ENCODE measurements at places on chromosomes 5 and 9.

DNA sequence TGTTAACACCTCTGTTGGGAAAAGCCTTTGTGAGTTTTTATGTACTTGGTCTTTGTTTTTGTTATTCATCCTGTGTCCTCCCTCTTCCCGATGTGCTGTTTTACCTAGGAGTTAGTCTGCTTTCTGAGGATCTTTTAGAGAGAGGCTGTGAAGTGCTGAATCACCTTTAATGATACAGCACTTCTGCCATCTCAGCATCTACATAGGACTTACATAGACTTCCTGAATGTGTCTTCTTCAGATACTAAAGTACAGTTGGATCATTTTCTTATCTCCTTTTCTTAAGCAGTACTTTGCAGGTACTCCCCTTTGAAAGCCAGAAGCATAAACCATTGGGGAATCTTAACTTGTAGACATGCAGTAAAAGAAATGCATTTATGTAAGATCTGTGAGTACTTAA is 31.5 kb downstream of the OTULIN start:
- no peak for DNase-seq

DNA sequence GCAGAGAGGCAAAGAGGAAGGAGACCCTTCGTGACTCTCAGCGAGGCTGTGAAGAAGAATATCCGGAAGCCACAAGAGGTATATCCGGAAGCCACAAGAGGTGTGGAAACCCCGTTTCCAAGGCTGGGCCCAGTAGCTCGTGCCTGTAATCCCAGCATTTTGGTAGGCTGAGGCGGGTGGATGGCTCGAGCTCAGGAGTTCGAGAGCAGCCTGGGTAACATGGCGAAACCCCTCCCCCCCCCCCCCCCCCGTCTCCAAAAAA is 612 bp upstream of the BBLN start:
- no peak for DNase-seq

- DNase-seq, result no peak
These were observed 121.8 kb downstream of the CAVIN4 start for GRCh38 chr9:100699668-100700067.

DNA sequence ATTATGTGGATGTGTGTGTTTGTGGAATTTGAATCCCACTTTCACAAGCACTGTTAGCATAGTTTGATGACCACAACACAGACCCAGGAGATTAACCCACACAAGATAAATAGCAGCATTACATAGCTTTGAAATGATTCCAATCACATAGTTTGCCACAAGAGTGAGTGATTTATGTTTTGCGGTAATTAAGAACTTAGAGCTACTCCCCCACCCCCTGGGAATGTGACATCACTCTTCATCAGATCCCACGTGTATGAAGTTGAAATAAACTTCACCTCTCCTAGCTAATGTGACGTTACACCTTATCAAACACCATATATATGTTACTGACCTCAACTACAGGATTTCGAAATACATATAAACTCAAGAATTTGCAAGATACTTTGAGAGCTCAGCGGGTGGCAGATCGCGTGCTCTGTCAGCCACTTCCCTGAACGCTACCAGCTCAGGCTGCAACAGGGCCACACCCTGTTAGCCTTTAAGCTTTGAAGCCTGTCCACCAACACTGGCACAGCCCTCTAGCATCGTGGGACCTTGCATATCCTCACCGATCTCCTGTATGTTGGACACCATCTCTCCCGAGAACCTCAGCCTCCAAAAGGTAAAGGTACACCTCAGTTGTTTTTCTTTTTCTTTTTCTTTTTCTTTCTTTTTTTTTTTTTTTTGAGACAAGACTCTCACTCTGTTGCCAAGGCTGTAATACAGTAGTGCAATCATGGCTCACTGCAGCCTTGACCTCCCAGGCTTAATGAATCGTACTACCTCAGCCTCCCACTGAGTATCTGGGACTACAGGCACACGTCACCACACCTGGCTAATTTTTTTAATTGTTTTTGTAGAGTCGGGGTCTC is 1.7 kb upstream of the AGTPBP1 start:
- DNase-seq, result no peak

DNA sequence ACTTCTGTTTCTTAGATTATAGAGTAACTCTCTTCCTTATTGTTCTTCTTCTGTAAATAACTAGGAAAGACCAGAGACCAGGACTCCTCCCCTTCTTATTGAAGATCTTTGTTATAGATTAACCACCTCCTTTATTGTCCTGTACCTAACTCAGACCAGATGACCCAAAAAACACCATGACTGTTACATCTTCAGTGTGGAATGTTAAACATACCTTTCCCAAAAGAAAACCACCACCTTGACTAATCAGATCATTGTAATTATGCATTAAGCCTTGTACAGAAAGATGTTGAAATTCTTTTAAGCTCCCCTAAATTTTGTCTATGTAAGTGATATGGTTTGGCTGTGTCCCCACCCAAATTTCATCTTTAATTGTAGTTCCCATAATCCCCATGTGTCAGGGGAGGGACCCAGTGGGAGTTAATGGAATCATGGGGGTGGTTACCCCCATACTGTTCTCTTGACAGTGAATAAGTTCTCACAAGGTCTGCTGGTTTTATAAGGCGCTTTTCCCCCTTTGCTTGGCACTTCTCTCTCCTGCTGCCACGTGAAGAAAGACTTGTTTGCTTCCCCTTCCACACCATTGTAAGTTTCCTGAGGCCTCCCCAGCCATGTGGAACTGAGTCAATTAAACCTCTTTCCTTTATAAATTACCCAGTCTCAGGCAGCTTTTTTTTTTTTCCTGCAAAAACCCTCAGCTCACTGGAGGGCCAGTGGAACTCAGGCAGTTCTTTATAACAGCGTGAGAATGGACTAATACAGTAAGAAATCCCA is 26.3 kb downstream of the ARSB start:
- DNase-seq, result no peak

GRCh38 chr5:133969654-133970324 is 1.4 kb upstream of the C5orf15 start:
- no peak for DNase-seq

DNA sequence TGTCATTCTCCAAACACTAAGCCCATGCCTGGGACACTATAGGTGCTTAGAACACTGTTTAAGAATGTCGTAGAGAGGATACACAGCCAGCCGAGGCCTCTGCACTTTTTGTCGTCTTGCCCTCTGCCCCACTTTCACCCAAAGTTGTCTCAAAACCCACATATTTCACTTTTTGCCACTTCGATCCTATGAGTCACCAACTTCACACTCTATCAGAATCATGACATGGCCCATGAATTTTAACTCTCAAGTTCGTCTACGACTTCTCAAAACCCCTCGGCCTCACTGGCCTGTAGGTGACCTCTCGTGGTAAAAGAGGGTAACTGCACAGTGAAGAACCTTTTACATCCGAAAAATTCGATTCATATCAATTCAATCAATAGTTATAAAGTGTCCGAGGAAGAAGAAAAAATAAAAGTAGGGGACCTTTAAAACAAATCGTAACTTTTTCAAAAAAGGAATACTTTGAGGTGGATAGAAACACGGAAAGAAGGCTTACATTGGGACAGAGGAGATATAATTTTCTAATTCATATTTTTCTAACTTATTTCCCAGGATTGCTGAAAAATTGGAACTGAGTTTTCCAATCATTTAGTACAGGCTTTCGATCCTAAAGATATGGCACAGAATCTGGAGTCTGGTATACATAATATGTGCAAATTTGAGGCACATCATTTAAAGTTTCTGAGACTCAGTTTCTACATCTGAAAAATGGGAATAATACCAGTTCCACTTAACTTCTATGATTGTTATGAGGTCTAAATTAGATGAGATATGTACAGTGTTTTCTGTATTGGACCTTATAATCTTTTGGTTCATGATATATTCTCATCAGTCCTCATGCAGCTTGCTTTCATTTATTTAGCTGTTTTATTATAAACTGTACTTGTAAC is 122.6 kb downstream of the APBA1 start:
- DNase-seq, result peak; percentile 46

DNA sequence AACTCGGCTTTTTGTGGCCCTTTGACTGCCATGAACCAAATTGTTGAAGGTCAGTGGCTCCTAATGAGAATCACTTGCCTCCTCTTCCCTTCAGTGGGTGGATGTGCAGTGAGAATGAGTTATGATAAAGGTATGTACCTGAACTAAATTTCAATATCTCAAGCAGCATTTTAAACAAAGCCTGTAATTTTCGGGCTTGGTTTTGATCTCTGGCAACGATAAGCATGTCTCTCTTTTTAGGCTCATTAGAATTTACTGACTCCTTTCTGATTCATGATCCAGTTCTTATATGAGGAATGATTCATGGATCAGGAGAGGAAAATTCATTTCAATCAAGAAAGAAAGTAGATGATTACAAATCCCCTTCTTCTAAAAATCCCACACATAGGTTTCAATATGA is 305.5 kb downstream of the ARRDC3 start:
- no peak for DNase-seq

DNA sequence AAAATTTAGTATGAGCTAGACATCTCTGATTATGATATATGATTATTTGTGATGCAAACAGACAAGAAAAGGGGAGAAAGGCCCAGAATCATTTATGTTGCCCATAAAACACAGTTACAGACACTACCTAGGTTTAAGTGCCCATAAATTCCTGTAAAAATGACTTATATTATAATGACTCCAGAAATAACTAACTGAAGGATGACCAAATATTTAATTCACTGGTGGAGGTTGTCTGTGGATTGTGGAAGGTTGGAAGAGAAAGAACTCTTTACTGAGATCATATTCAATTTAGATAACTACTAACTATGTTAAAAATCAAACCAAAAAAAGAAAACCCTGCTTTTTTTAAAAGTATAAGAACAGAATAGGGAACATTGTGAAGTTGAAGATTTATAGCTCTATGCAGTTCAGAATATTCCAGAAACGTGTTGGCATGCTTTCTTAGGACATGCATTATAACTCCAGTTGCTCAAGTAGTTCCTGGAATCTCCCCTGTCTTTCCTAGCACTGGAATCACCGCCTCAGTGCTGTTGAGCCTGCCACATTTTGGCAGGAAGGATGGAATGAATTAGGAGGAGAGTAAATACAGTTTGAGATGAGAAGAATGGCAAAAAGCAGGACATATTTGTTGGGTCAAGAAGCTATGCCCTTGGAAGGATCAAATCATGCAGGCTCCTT is 72.0 kb upstream of the PAPPA start:
- no peak for DNase-seq

DNA sequence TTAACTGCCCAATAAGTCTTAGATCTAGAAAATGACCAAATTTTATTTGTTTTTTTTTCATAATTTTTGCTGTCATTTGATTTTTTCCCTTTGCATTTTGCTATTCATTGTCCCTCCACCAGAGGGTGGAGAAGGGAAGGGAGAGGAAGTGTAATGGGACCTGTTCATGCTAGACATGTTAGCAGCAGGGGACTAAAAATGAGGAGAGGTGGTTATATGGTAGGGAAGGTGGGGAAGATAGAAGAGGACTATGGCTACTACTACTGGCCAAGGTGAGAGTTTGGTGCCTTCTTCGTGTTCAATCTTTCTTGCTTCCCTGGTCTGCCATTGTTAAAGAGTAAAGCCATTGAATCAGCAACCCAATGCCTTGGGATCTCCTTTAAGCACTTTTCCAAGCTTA is 6.4 kb downstream of the GRIA1 start:
- DNase-seq, result peak; percentile 16

DNA sequence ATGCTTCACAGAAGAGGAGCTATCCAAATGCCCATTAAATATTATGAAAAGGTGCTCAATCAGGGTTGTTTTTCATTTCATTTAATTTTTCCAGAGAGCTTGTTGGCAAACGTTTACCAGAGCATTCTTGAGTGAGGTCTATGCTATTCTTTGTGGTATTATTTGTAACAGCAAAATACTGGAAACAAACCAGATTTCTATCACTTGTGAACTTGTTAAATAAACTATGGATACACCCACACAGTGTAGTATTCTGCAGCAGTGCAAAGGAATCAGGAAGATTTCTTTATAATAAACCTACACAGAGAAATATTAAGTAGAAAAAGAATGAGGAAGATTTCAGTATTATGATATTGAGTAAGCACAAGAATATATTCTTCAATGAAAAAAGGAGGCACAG is 15.0 kb upstream of the SLC1A1 start:
- DNase-seq, result no peak

- DNase-seq, result no peak
These were observed 44.8 kb downstream of the PLCXD3 start for GRCh38 chr5:41465493-41466171.

DNA sequence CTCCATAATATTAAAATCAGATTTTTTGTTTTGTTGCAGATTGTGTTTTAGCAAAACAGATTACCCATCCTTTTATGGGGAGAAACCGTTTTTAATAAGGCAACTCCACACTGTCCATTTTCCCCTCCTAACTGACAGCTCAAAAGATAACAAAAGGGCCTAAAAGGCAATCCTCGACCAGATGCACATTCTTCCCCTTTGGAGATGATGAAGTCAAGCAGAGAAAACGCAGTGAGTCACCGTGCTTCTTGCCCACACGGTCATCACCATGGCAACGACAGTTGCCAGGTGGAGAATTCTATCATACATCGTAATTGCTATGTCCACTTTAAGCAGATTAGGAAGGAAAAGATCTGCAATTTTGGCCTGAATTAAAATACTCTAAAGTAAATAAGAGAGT is 96.4 kb downstream of the DIRAS2 start:
- DNase-seq, result peak; percentile 96

- DNase-seq, result no peak
These were observed 453.9 kb downstream of the ENC1 start for GRCh38 chr5:74186356-74187315.

DNA sequence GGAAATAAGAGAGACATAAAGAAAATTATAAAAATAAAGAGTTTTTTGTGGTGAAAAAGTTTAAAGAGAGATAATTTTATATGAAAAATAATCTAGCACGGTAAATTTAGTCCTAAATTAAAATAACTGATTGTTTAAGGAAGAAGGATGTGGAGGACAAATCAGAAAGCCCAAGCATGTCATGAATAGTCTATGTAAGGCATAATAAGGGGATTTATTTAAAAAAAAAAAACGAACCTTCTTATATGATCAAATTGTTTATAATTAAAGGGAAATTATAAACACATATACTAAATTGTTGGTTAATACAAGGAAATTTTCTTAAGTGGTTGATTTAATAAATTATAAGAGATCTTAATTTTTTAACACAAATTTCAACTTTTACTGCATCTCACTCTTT is 551.8 kb upstream of the TYRP1 start:
- no peak for DNase-seq

DNA sequence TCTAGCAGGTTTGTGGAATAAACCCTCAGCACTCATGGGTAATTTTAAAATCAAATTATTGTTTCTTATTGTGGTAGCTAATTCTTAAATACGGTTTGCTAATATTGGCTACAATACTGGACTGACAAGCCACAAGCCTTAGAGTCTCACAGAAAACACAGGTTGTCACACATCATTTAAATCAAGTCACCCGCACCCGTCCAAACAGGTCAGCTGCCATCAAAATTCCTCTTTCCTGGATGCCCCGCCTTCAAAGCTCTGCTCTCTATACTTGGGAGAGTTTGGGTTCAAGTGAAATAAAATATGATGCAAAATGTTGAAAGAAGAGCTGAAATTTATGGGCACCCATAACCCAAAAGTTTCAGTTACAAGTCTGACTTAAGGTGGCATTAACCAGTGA is 12.3 kb upstream of the SUSD1 start:
- DNase-seq, result no peak

GRCh38 chr9:121690316-121690715 is 38.9 kb downstream of the DAB2IP start:
- no peak for DNase-seq

- DNase-seq, result peak; percentile 47
These were observed 674 bp downstream of the TSPAN17 start for GRCh38 chr5:176647843-176648473.

GRCh38 chr9:75699017-75699416 is 191.5 kb upstream of the PCSK5 start:
- no peak for DNase-seq

All from SK-N-DZ (cell line).